ENCODE measurements at places on chromosomes 7 and 10. TPM values are rescaled to one million over a fixed set of nuclear protein-coding genes. Genes with fewer than 3 reads are reported as not detected.

- DNase-seq = no peak
These were observed 96.0 kb downstream of the ANK3 start for GRCh38 chr10:60293581-60294175.

GRCh38 chr10:76091926-76092325 is 660.5 kb downstream of the LRMDA start:
- DNase-seq = no peak

DNA sequence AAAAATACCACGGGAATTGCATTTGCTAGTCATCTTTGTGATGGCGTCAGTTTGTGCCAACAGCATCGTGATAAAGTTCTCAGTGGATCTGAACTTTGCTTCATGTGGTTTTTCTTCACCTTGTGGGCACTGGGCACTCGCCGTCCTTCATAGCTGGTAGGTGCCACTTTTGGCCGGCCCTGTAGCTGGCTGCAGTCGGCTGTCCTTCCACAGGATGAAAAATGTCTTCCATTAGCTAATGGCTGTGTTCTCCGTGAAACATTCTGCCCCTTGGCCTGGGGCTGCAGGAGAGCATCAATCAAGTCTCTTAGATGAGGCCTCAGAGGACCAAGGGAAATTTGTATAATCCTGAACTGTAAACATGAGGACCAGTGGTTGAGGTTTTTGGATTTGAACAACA is 145.3 kb downstream of the DYNC1I1 start:
- DNase-seq = no peak

The ATXN7L1 gene
- 10.1 TPM for total RNA-seq

The PGAM1 gene
- total RNA-seq = 94.6 TPM
